ENCODE measurements at places on chromosomes 13 and 19.

GRCh38 chr13:94325650-94326049 is 153.8 kb downstream of the DCT start:
- no peak for DNase-seq

- DNase-seq: no peak
These were observed 1315.4 kb downstream of the PCDH9 start for GRCh38 chr13:65914716-65915115.

DNA sequence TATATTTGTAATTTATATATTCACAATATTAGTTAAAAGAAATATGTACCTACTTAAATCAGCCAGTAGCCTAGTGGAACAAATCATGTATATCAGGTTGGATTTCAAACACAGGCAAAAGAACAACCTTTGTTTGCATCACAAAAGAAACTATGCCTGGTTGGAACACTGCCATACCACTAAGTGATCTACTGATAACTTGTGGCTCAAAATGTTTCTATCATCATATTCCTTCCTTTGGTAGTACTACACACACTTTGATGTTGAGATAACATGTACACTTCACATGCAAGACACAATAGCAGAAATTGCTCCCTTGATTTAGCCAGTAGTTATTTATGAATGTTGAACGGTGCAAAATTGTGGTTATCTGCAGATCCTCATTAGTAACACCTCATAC is 146.0 kb upstream of the GPC6 start:
- DNase-seq: no peak

DNA sequence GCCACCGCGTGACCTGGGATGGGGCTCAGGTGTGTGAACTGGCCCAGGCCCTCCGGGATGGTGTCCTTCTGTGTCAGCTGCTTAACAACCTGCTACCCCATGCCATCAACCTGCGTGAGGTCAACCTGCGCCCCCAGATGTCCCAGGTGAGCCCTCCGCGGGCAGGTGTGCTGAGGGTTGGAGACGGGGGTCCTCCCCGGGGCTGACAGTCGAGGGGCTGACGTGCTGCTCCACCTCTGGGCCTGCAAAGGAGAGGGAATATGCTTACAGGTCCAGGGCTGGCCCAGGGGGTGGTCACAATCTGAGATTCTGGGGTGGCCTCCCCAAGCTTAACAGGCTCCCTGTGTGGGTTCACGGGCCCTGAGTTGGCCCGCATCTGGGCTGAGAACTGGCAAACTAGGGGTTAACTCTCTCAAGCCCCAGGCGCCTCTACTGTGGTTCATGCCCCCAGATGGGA is 386 bp downstream of the VAV1 start:
- DNase-seq: no peak

DNA sequence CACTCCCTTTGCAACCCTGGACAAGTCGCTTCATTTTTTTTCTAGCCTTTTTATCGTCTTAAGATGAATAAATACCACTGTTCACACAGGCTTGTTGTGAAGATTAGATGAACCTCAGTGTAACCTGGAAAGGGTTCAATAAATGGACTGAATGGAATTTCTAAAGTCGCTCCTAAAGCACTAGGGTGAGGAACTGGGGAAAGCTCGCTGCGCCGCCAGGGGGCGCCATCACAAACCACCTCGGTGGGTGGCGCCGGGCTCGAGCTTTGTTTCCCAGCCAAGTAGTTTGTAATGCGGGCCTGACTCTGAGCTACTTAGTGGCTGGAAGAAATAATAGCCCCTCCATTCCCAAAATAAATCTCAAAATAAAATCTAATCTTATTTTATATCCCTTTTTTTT is 2.2 kb upstream of the CEACAM6 start:
- peak; percentile 57 for DNase-seq

DNA sequence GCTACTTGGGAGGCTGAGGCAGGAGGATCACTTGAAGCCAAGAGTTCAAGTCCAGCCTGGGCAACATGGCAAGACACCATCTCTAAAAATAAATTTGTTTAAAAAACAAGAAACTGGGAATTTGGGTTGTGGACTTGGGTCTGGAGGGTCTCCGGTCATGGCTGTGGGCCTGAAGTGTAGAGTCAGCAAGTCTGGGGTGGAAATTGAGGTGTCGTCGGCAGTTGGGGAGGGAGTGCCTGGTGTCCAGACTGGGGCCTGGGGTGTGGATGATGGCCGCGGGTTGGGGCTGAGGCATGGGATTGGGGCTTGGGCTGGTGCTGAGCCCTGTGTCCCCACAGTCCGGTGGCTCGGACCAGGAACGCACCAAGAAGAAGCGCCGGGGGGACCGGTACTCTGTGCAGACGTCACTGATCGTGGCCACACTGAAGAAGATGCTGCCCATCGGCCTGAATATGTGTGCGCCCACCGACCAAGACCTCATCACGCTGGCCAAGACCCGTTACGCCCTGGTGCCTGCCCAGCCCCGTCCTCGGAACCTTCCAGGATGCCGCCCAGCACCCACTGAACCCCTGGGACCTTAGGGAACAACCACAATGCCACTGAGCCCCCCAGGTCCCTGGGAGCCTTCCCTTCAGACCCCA is 91.6 kb downstream of the RYR1 start:
- DNase-seq: no peak

DNA sequence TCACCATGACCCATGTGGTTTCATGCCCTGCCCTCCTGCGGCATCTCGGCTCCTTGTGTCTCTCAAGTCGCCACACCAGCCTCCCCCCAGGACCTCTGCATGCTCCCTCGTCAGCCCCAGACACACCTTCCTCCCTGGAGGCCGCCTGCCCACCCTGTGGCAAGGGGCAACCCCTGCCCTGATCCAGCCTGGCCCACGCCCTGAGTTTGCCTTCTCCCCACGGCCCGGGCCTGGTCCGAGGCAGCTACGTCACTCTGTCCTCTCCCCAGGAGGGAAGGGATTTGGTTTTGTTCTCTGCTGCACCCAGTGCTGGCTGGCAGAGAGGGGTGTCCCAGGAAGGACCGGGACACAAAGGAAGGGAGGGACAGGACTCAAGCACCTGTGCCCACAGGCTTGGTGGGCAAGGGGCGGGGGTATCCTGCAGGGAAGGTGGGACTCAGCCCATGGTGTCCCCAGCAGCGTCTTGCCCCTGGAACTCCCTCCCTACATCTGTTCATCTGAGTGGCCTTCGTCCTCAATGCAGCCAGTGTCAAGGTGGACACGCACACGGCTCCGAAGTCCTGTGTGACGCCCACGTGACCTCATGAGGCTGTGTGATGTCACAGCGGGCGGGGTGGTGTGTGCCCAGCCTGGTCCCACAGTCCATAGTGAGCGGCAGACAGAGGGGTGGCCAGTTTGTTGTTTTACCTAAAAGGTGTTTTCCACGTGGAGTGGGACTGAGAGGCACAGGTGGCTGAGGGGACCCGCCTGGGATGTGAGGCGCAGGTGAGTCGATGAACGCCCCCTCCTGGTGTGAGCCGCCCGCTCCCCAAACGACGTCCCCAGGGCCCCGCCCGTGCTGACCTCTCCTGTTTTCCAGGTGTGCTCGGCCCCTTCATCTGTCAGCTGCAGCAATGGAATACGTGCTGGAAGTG is at the start of gene TEX29:
Gene TEX29 (plus strand): TSS at position 645 of the 914 bp plus-strand sequence. CDS start 249 bp downstream, at position 894.
- DNase-seq: no peak

- DNase-seq: no peak
These were observed 44.9 kb downstream of the RYR1 start for GRCh38 chr19:38478273-38478971.

DNA sequence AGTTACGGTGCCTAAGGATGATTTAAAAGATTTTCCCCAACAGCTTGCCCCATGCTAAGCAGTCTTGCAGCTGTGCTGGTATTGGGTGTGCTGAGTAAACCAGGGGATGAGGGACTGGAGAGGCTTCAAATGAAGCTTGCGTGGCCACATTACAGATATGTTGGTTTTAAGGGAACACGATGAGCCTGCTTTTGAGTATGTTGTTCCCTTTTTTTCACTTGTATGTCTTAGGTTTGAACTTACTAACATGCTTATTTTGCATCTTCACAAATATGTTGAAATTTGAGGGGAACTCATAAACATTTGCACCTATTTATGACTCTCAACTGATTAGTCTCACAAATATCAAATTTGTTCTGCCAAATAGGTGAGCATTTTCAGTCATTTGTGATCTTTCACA is 2.0 kb upstream of the IL17D start:
- DNase-seq: no peak

DNA sequence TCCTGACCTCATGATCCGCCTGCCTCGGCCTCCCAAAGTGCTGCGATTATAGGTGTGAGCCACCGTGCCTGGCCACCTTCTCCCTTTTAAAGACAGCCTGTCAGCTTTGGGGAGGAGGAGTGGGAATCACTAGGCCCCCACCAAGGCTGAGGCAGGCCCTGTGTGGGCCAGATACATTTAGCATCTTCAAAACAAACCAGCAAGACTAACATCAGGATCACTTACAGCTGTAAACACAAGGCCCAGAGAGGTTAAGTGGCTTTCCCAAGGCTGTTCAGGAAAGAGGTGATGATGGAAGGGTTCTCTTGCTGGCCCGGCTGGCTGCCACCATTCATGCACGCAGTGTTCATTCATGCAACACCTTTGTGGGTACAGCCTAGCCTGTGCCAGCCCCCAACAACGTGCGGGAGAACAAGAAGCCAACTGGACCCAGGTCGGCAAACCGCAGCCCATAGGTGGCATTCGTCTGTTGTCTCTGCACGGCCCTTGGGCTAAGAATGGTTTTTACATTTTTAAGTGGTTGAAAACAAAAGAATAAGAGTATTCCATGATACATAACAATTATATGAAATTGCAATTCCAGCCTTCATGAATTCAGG is 23.0 kb downstream of the IER2 start:
- no peak for DNase-seq

DNA sequence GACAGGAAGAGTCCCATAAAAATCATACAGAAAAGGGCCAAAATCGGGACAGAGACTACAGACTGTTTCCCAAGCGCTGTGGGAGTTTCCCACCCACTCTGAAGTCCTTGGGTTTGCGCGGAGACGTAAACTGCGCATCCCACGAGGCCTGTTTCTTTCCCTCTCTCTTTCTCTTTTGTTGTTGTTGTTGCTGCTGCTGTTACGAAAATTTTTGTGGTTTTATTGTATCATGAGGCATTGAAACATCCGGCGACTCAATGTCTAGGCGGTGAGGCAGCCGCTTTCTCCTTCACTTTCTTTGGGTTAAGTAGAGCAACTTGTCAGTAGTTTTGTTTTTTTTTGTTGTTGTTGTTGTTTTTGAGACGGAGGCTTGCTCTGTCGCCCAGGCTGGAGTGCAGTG is 1.6 kb upstream of the PPP1R12C start:
- no peak for DNase-seq

- DNase-seq: no peak
These were observed 59.6 kb upstream of the NPAS1 start for GRCh38 chr19:46959894-46960556.

GRCh38 chr19:1633269-1633826 is 19.1 kb downstream of the TCF3 start:
- DNase-seq: no peak

DNA sequence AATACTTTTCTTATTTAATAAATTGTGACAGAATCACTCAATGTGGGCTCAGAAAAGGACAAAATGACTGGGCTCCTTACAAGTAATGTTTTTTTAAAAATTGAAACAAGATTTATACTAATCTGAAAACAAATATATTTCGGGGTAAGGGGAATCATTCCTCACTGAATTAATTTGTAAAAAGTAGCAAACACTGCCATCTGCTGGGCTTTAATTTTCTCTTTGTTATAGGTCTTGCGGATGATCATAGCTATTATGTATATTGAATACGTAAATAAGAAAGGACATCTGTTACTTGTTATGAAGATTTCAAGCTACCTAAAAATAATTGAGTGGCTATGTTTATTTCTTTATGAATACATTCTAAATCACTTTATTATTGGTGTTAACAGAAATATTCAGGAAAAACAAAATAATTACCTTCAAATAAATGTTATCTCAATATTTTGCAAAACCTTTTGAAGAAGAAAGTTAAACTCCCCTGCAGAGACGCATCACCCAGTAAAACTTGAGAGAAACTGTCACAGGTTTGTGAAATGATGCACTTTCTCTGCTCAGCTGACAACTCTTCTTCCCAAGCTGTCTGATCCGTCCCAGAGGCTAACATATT is 17.8 kb upstream of the ENOX1 start:
- DNase-seq: peak; percentile 7

- no peak for DNase-seq
These were observed 161.1 kb downstream of the LACC1 start for GRCh38 chr13:44040818-44041100.

GRCh38 chr19:47507012-47507411 is 7.9 kb downstream of the NAPA start:
- no peak for DNase-seq

DNA sequence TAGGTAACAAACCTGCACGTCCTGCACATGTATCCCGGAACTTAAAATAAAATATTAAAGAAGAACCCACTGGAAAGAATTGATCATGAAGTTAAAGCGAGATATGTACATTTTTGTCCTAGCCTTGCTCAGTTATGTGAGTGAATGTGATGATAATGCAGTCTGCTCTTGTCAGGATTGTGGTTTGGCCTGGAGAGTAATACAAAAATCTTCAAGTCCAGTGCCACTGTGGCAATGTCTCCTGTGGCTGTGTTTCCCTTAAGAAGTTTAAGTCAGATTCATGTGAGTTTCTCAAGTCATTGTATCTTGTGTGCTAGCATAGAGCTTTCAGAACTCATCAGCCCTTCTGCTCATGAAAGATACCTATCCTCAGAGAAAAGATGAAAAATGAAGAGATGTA is 18.0 kb upstream of the ITGBL1 start:
- no peak for DNase-seq

DNA sequence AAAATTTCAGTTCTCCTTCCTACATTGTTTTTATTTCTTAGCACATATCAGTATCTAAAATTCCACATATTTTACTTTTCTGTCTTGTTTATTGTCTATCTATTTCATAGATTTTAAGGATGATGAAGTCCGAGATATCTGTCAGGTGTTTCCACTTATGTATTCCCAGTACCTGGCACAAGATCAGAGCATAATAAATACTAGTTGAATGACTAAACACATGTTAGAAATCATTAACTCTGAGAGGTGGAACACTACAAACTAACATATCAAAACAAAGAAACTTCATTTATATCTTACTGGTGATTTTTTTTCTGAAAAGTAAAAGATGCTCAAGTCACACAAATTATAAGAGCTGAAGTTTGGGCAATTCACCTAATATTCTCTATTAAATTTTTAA is 1208.3 kb downstream of the PCDH9 start:
- no peak for DNase-seq

GRCh38 chr13:104571161-104571892 is 1505.1 kb upstream of the SLC10A2 start:
- DNase-seq: no peak
